ENCODE measurements at places on chromosomes 4 and X. TPM values are rescaled to one million over a fixed set of nuclear protein-coding genes. Genes with fewer than 3 reads are reported as not detected.

GRCh38 chr4:33930497-33930896, 2313.8 kb downstream of the ARAP2 start:
- DNase-seq: no peak

DNA sequence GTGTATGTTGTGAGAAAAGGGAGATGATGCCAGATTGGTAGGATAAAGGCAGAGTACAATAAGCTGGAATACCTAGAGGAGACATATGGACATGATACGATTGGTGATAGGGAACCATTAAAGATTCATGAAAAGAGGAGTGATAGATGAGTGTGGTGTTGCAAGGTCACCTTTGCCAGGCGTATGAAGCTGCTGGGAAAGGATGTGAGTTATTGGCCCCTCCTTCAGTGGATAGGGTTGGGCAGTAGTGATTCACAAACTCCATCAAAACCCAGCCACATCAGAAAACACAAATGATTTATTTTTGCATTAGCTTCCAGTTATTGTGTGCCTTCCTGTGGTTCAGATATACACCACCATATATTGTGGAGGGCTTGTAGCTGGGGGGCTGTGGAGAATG, 34.3 kb downstream of the TMEM164 start:
- DNase-seq: no peak

DNA sequence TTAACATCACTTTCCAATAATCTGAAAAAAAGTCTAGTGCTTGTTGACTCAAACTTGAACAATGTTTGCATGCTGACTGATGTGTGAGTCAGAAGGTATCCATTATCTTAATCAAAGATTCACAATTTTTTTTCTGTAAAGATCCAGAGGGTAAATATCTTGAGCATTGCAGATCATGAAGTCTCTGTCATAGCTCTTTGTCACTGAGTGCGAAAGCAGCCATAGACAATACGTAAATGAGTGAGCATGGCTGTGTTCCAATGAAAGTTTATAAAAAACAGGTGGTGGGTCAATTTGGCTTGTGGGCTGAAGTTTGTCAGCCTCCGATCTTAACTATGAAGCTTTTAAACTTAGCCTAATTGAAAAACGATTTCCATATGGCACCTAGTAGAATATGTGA, 37.7 kb downstream of the NHS start:
- DNase-seq: no peak

MAGEB10 gene
- not detected for total RNA-seq

DNA sequence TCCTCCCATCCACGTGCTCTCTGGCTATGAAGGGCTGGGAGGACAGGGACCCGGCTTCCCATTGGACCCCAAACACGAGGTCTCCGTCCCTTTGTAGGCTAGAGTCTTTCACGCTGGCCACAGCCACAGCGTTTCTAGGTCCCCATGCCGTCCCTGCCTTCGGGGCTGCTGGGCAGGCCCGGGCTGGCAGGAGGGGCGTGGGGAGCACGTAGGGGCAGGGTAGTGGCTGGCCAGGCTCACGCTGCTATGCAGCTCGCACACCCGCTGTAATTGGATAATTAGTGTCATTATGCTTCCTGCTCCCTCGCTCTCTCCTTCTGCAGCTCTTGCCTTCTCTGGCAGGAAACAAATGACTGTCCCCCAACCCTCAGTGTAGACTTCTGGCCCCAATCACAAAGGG, 9.8 kb downstream of the ATP2B3 start:
- no peak for DNase-seq

MAOB gene
- 164 TPM for total RNA-seq

IL1RAPL1 gene
- 6.3 TPM for total RNA-seq

- DNase-seq: peak; percentile 28
Observed at GRCh38 chr4:184968784-184969201, 49.5 kb upstream of the HELT start.

DNA sequence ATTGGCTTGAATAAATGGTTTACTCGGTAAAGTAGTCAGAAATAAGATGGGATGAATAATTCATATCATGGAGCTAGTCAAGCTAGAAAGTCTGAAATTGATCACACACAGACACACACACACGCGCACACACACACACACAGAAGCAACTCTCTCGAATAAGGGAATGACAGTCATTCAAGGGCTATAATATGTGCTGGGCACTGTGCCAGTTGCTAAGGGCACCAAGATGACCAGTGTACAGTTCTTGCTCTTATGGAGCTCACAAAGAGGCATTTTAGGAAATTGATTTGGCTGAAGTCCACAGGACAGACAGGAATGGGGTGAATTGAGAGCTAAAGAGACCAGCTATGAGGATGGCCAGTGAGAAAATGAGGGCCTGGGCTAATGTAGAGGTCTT, 34.2 kb upstream of the SH3D19 start:
- no peak for DNase-seq

Data from heart right ventricle (tissue), 16 donors.